Tongue (tissue), 3 donors: ENCODE measurements at places on chromosomes 6 and 20. TPM values are rescaled to one million over a fixed set of nuclear protein-coding genes. Genes with fewer than 3 reads are reported as not detected.

SLPI gene
- 181 TPM for total RNA-seq

OR2B6 gene
- not detected for total RNA-seq

SRSF12 gene
- 4.7 TPM for total RNA-seq

SPATS1 gene
- not detected for total RNA-seq

GRCh38 chr20:1163653-1164052, 21.1 kb downstream of the TMEM74B start:
- no peak for DNase-seq

- no peak for DNase-seq
Observed at GRCh38 chr6:25112322-25112773, 166.8 kb upstream of the CARMIL1 start.

DNA sequence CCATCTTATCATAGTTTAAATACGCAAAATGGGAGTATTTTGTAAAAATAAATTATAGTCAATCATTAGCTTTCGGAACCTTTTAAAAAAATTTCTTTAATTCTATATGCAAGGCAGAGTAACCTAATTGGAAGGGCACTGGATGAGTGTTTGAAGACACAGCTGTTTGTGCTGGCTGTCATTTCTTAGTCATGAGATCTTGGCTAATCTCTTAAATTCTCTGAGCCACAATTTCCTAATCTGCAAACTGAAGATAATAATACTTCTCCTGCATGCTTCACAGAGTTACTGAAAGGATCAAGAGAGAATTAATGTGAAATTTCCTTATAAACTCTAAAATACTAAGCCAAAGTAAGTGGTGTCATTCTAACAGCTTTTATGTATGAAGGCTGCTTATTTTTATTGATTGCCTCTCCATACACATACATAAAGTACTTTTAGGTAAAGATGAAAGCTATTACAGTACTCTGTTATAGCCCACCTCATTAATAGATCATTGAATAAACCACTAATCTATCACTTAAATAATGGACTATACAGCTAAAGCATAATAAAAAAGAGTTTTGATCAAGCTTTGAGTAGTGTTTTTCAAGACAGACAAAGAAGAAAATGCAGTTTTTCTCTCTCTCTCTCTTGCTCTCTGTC, 383.7 kb upstream of the IRAK1BP1 start:
- no peak for DNase-seq

- no peak for DNase-seq
Observed at GRCh38 chr6:16344756-16345155, 106.4 kb downstream of the GMPR start.

- DNase-seq, result no peak
Observed at GRCh38 chr6:17482711-17483110, 89.3 kb downstream of the CAP2 start.

GRCh38 chr20:59378966-59379365, 78.6 kb downstream of the EDN3 start:
- no peak for DNase-seq

- DNase-seq, result no peak
Observed at GRCh38 chr6:111828809-111829208, 44.4 kb downstream of the FYN start.
